Stimulated activated CD4-positive, alpha-beta T cell treated with anti-CD3 and anti-CD28 coated beads, Interleukin-1b, Interleukin-23, amount 100 ng/mL, for 24 hours (primary cell): ENCODE measurements at places on chromosomes 16 and 17.

DNA sequence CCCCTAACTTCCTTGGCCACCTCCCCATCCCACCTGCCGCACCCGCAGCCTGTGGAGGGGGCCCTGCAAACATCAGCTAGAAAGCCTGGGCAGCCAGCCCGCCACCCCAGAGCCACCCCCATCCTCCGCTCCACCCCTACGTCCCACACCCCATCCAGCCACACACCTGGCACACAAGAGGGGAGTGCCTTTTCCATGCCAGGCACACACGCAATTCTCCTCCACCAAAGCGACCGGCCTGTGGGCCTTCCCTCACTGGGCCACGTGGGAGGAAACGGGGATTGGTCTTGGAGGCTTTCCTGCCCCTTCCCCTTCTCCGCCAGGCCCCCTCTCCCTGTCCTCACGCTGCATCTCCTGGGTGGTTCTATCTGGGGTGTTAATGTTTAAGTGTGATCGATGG, 48.7 kb upstream of the TNRC6C start:
- no peak for DNase-seq

- no peak for DNase-seq
Observed at GRCh38 chr16:80120899-80121521, 419.8 kb upstream of the DYNLRB2 start.

DNA sequence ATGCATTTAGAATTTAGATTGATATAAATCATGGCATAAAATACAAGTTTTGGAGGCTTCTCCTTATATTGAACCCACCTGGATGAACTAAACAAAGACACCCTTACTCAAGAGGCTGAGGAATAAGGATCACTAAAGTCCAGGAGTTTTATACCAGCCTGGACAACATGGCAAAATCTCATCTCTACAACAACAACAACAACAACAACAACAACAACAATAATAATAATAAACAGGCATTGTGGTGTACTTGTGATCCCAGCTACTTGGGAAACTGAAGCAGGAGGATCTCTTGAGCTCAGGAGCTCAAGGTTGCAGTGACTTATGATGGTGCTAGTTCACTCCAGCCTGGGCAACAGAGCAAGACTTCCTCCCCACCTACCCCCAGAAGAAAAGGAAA, 558.0 kb downstream of the TOX3 start:
- DNase-seq = no peak

DNA sequence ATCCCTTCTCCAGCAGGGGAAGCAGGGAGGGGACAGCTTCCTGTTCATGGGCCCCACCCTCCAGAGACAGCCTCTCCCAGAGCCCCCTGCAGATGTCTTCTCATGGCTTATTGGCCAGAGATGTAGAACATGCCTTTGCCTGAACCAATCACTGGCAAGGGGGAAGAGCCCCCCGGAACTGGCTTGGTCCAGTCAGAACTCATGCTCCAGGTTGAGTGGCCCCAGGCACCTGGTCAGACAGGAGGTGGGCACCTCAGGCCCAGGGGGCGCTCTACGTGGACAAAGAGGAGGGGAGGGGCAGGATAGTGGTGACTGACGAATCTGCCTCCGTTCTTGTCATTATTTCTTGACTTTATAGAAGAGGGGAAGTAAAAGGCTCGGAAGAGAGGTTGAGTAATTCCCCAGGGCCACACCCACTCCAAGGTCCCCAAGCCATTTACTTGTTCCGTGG, 23.6 kb downstream of the RAB11FIP4 start:
- no peak for DNase-seq

GRCh38 chr17:17506893-17507464, 10.8 kb upstream of the RASD1 start:
- DNase-seq = no peak
